ENCODE measurements at places on chromosomes 6 and 20.

GRCh38 chr6:1263039-1263849 is 48.7 kb upstream of the FOXQ1 start:
- DNase-seq = no peak

DNA sequence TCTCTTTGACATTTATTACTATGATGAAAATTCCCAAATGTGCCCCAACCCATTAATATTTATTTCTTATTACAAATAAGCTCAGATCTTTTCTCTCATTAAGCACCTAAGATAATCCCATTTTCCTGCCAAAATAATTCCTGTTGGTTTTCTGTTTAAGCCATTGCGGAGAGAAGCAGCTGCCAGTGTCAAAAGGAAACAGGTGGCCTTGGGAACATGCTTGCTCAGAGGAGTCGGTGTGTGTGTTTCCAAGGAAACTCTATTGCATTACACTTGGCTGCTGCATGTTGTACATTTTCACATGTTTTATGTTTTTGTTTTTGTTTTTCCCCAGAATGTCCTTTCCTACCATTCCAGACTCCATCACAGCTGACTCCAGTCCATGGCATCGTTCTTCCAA is 56.4 kb downstream of the CD24 start:
- no peak for DNase-seq

- DNase-seq = no peak
Measured at GRCh38 chr6:170179616-170180324, 111.1 kb downstream of the DLL1 start.

- DNase-seq = no peak
Measured at GRCh38 chr20:10532361-10532760, 97.3 kb downstream of the SLX4IP start.

GRCh38 chr6:79630883-79631692 is at the start of gene SH3BGRL2:
TSS of gene SH3BGRL2 (plus strand) at chr6:79631329. CDS start at chr6:79631462, 133 bp downstream.
- peak; percentile 64 for DNase-seq

DNA sequence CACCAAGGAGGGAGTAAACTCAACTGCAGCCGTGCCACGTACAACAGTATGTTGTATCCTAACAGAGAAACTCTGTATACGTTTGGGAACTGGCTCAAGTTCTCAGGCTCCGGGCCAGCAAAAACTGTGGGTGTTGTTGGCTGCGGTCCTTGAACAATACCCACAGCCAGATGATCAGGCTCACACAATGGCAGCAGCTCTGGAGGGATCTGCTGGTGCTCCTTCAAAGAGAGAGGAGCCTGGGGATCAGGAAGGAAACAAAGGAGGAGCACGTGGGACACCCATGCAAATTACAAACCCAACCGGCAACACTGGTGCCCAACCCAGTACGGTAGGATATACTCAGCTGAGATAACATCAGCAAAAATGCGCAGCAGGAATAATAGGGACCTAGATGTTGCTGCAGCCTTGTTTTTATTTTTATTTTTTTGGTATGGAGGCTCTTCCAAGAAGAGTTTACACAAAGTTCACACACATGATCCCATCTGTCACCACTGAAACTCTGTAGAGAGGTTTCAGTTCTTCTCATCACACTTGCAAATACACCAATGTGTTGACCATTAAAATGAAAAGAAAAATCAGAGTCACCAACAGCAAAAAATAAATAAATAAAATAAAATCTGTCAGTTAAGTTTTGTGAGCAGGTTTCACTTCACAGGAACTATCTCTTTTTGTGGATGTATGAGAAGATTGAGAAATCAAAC is 41.2 kb upstream of the PDE10A start:
- no peak for DNase-seq

DNA sequence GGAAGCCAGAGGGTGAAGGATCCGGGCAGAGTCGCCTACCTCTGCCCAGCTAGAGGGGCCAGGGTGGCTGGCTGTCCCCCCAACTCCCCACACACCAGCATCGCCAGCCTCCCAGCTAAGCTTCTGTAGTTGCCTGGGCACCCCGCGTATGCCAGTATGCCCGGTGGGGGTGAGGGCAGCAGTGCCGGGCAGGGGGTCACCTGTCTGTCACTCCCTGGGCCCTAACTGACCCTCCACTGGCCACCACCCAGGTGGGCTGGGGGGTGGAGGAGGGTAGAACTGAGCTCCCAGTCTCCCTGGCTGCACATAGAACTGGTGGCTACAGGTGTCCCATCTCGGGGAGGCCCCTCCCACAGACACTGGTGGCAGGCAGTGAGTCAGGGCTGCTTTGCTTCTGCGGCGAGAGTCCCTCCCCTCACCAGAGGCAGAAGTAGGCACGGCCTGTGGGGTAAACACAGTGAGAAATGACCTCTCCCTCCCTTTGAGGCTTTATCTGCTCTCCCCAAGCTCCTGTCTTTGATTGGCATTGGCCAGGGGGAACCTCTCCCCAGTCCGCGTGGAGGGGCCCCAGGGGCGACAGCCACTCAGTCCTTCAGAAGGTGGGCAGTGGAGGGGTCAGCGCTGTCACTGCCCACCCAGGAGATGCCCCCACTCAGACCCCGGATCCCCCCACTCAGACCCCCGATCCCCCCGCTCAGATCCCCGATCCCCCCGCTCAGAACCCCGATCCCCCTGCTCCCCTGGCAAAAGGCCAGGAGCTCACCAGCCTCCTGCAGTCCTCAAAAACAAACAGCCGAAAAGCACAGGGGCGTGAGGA is 2.5 kb downstream of the NTSR1 start:
- DNase-seq = no peak

- DNase-seq = peak; percentile 95
Measured at GRCh38 chr6:71420693-71421328, 132.2 kb downstream of the OGFRL1 start.

GRCh38 chr20:56842056-56842455 is 212.9 kb downstream of the TFAP2C start:
- DNase-seq = no peak

GRCh38 chr6:3405182-3405518 is 51.7 kb downstream of the SLC22A23 start:
- DNase-seq = no peak

DNA sequence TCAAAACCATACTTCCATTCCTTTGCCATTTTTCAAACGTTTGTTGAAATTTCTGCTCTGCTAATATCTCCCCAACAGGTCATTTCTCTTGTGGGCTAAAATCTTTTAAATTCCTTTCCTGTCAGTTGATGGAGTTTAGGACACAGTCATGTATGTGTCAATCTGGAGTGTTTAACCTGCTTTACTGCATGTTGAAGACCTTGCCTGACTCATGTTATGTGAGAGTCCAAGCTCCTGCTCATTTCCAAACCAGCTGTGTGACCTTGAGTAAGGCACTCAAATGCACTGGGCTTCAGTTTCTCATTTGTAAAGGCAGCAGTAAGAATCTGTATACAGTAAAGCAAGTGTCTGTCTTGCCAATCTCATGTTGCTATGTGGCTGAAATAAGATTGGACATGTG is 171.9 kb upstream of the SPACA1 start:
- DNase-seq = no peak

GRCh38 chr20:21189761-21190523 is 64.1 kb downstream of the KIZ start:
- DNase-seq = no peak

DNA sequence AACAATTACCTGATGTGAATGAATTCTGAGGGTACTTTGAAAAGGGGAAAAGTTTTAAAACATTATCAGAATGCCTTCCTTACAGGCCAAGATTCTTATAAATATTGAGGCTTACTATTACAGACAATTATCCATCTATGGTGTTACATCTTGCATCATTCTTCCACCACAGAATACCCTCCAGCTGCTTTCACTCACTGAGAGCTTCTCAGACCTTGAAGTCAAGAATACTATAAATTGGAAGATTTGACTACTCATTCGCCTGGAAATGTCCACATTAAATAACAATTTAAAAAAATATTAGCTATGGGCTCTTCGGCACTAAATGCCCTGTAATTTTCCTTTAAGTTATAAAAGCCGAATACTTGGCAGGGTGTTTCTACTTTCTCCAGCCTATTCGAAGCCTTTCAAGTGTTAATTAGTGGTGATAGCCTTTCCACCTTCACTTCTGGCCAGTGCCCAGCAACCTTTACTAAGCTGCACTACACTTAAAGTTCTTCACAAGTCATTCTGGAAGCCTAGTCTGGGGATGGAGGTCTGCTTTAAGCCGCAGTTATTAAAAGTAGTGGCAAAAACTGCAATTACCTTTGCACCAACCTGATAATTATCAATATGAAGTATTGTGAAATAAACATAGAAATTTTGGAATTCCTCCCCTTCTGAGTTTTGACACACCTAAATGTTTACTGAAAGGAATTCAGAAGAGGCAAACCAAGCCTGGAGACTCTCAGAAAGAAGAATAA is 100.9 kb downstream of the BMP5 start:
- peak; percentile 41 for DNase-seq

DNA sequence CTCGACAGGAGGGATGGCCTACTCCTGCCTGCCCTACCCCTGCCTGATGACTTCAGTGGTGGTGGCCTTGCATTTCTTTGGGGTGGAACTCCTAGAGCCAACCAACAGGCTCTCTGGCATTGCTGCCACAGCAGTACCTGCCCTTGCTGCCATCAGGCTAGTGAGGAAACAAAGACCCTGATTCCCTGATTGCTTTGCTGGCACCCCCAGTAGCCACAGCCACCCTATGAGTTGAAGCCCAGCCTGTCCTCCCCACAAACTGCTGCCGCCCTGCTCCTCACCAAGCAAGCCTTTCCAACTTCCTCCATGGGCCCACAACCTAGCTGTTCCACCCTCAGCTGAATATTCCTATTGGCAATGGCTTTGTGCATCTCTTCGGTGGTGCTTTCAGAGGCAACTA is 52.5 kb upstream of the KHDRBS2 start:
- DNase-seq = no peak

GRCh38 chr6:4778086-4778485 is 1.9 kb downstream of the CDYL start:
- DNase-seq = no peak

DNA sequence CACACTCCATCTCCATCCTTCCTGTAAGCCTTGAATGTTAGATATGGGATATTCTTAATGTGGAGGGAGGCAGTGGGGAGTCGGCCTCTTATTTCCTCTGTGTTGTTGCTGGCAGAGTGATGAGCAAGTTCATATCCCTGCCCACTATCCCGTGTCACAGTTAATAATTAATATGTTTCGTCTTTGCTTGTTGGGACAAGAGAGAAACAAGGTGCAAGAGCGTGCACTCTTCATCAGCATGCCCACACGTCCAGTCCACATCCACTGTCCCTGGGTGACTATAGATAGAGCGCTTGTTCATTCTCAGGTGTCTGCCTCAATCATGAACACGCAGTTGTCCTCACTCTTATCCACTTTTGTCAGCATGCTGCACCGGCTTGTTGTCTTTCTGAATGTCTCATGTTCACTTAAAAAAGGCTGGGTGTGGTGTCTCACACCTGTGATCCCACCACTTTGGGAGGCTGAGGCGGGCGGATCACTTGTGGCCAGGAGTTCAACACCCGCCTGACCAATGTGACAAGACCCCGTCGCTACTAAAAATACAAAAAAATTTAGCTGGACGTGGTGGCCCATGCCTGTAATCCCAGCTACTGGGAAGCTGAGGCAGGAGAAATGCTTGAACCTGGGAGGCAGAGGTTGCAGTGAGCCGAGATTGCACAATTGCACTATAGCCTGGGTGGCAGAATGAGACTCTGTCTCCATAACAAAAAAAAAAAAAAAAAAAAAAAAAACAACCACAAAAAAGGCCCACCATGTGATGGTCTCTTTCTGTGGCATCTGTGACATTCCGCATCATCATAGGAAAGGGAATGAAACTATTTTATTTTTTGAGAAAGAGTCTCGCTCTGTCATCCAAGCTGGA is 34.2 kb downstream of the PPP1R3G start:
- no peak for DNase-seq

- no peak for DNase-seq
Measured at GRCh38 chr6:43521836-43522235, 4.9 kb downstream of the POLR1C start.

DNA sequence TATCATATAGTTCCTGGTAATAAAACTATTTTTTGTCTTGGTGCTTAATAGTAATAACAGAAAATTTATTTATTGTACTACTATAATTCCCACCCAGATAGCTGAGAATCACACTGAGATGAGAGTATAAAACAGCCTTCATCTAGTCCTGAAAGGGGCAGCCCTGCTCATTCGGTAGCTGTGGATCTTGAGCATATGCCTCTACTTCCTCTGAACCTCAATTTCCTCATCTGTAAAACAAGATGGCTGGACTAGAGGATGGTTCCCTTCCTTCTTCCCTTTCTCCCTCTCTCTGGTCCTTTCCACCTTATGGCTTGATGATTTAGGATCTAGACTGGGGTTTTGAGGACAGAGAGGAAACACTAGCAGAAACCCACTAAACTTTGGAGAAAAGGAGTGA is 15.0 kb downstream of the FKBP5 start:
- no peak for DNase-seq

DNA sequence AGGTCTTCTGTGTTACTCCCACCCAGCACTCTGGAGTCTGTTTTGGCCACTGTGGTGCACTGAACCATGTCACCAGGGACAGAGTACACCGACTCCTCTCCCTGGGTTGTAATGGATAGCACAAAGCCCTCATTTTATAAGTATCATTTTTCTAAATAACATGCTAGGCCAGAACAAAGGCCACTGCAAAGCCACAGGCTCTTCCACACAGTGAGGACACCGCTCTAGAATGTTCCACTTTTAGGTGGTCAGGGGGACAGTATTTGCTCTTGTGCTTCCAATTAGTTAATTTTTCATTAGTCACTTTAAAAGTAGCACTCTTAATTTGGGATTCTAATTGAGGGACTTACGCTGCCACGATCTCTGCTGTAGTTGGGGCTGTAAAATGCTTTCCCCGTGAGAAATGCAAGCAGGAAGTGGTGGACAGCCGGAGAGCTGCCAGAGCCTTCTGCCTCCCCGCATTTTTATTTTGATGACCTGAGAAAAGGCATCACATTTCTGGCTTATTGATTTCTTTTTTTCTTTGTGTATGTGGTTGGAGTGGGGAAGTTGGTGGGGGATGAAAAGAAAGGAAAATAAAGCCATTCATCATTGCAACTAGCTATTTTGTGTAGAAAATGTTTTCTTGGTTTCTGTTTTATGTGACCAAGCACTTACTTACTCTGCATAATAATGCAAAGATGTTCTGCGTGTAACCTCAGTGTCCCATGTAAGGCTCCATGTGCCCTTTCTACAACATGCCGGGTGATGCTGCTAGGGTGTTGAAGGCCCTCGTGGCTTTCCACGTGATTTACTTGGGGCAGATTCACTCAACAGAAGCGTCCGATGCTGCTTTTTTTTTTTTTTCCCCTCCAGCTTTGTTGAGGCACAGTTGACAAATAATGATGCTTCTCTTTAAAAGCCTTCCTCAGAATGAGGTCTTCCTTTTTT is 195.9 kb downstream of the SASH1 start:
- no peak for DNase-seq

DNA sequence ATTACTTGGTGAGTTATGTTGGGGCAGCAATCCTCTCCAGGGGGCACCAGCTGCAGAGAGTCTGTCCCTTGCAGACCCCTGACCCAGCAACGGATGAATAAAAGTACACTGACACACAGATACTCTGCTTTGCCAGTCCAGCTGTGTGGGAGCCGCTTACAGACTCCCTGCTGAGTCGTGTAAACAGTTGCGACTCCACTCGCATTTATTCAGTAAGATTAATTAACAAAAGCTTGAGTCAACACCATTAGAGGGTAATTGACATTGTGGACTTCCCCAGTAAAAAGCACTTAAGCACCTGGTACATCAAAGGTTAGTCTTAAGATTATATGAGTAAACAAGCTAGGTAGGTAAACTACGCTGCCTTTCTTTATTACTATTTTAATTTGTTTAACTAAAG is 92.0 kb upstream of the TMEM181 start:
- DNase-seq = no peak

GRCh38 chr6:108621117-108621516 is 60.4 kb downstream of the FOXO3 start:
- no peak for DNase-seq
